ENCODE measurements at places on chromosomes 5 and 9.

DNA sequence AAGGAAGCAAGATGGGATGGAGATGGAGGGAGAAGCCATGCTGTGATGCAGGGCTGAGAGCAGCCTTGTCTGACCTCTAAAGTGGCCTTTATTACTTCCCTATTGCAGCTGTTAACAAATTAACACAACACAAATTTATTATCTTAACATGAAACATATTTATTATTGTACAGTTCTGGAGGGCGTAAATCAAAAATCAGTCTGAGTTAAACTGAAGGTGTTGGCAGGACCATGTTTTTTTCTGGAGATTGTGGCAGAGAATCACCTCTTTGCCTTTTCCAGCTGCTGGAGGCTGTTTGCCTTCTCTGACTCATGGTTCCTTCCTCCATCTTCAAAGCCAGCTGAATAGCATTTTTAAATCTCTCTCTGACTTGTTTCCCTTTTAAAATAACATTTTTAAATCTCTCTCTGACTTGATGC, 7.2 kb upstream of the MCC start:
- DNase-seq = no peak

DNA sequence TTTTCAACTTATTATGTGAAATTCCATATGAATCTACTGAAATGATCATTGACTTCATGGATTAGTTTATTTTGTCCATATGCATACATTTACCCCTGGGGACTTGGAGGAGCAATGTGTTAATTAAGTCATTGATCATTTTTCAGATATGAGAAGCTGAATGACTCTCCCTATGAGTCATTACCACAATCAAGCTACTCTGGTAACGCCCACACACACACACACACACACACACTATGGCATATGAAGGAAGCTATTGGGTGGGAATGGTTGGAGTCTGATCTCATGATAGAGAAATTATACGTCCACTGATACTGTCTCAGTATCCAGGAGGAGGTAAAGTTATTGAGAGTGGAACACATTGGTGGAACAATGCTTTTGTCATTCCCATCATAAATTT, 528.9 kb downstream of the AGTPBP1 start:
- no peak for DNase-seq

DNA sequence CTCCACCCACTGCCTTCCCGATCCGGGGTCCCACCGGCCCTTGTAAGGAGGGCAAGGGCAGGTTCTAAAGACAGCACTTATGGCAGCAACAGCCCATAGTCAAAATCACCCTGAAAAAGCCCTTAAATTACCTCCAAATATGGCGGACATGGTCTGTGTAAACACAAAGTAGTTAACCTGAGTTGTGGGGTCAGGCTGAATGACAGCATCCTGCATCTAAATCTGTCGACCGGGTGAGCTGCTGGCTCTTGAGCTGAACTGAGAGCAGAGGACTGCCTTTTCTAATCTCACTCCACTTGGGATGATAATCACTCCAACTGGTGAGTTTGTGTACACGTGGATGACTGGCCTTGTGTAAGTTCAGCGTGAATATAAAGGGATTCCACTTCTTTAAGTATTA, 249.6 kb downstream of the DENND1A start:
- no peak for DNase-seq

GRCh38 chr5:102850503-102850902, 95.4 kb downstream of the PAM start:
- DNase-seq = no peak

DNA sequence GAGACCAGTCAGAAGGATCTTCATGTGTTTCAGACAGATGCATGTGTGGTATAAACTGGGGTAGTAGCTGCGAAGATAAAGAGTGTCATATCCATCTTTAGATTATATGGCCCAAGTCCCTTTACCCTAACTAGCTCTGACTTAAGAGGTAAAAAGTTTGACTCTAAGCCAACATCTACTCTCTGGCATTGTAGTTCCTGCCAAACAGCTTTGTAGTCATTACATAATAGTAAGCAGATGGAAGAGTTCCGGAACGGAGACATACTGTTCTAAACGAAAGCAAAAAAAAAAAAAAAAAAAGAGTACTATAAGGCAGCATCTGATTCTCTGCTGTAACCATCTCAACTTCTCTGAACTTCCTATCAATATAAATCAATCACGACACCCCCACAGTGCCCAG, 48.8 kb downstream of the CEMIP2 start:
- no peak for DNase-seq

DNA sequence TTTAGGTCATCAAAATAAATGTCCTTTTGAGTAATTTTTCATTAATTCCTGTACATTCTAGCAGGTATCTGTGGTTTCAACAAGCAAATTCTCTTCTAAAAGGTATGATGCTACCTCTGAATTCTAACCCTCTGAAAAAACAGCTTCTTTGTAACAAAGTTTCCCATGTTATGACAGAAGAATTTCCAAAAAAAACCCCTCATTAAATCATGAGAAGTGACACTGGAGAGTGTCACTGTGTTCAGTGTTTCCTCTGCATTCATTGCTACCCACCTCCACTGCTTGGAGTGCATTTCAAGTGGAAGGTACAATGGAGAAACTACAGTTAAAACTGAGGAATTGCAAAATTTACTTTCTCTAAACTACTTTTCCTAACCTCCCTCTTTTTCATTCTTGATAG, 10.1 kb downstream of the CDKN2A start:
- no peak for DNase-seq

DNA sequence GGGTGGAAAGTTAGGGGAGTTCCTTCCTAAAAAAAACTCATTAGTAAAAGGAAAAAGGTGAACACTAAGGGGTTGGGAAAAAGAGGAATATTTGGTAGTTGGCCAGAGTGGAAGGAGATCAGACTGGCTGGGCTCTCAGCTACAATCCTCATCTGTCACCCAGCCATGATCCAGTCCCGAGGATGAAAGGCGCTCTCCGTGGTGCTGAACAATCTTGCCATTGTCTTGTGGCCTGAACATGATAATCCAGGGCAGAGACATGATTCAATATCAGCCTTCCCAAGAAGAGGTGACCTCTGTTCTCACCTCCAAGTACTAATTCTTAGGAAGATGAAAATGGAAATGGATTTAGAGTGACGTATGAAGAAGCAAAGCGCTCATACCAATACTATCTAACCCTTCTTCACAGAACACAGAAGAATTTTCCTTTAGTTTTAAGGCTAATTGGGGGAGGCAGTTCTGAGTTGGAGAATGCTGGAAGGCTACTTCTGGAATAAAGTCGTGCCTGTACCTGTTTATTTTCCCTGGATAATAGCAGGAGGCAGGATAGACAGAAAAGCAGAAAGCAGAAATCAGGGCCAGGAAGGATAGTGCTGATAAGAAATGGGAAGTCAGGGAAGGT, 36.6 kb upstream of the MYORG start:
- DNase-seq = no peak

- DNase-seq = no peak
These were observed 9.3 kb downstream of the NAIF1 start for GRCh38 chr9:128057724-128058409.

- no peak for DNase-seq
These were observed 52.2 kb upstream of the MAP3K1 start for GRCh38 chr5:56763182-56763581.

DNA sequence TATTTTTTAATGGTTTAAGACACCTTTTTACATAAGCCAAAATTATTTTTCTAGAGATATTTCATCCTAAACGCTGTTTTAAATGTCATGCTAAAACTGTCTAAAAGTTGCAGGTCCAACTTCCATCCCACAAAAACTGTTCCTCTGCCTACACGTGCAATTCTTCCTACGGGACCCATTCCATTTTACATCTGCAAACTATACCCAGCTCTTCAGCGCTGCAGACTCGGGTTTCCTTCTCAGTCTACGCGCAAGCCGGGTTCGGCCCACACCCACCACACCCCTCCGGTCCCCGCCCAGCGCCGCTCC, 8.7 kb downstream of the RANBP6 start:
- no peak for DNase-seq

Measured in vagina (tissue), 2 donors.